ENCODE measurements at places on chromosomes 4 and X.
A peak's percentile ranks its signal among the peaks of the same experiment; 100 is the strongest.

DNA sequence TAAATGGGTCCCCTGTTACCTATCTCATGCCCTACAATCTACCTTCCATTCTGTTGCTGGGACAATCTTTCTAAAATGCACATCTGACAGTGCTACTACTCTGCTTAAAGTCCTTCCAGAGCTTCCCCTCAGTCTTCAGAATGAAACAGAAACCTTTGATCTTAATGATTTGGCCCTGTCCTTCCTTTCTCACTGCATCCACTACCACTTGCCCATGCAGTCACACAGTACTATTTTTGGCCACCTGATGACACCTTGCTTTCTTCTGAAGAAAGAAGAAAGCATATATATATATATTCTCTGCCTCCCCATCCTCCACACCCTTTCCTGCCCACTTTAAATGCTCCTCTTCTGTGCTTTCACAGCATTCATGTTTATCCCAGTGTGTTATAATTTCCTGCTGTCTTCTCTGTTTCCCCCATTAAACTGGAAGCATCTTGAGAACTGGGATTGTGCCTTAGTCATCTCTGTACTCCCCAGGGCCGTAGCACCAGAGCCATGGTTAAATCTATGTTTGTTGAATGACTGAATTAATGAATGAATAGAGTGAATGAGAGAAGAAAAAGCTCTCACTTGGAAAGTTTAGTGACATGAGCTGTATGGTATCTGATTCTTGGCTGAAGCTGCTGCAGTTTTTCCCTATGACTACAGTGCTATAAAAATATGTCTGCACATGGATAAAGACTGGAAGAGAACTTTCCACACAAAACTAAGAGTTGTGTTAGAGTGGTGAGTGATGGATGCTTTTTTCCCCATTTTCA is 56.2 kb downstream of the RTL9 start:
- DNase-seq: peak; percentile 80

DNA sequence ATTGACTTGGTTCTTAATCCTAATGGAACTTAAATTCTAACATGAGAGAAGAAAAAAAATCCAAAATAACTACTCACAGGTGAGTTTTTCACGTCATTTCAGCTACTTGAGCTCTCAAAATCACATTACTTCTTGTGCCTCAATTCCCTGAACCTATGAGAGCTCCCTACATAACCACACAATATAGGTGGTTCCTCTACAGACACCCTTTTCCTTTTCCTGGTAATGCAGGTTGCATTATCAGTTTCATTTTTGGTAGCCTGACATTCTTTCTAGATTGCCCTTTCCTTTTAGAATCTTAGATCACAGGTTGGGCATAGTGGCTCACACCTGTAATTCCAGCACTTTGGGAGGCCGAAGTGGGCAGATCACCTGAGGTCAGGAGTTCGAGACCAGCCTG is 4.3 kb downstream of the GPR34 start:
- no peak for DNase-seq

- DNase-seq: no peak
Measured at GRCh38 chr4:89296399-89296798, 11.2 kb downstream of the GPRIN3 start.

GRCh38 chrX:94435799-94436198 is 761.8 kb downstream of the FAM133A start:
- no peak for DNase-seq

DNA sequence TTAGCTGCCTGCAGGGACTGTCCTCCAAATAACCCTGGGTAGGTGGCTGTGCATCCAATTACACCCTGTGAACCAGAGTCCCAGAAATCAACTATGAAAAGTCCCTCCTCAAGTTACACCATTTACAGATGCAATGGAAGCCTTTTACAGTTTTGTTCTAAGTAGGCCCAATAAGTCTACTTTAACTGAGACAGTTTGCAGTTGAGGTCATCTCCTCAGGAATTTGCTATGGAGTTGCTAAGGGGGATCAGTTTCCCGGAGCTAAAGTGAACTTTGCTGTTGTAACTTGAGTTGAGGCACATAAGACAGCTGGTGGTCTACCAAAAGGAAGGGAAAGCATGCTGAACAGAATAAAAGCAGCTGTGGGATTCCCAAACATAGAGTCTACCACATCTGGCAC is 121.6 kb upstream of the STK26 start:
- DNase-seq: no peak

DNA sequence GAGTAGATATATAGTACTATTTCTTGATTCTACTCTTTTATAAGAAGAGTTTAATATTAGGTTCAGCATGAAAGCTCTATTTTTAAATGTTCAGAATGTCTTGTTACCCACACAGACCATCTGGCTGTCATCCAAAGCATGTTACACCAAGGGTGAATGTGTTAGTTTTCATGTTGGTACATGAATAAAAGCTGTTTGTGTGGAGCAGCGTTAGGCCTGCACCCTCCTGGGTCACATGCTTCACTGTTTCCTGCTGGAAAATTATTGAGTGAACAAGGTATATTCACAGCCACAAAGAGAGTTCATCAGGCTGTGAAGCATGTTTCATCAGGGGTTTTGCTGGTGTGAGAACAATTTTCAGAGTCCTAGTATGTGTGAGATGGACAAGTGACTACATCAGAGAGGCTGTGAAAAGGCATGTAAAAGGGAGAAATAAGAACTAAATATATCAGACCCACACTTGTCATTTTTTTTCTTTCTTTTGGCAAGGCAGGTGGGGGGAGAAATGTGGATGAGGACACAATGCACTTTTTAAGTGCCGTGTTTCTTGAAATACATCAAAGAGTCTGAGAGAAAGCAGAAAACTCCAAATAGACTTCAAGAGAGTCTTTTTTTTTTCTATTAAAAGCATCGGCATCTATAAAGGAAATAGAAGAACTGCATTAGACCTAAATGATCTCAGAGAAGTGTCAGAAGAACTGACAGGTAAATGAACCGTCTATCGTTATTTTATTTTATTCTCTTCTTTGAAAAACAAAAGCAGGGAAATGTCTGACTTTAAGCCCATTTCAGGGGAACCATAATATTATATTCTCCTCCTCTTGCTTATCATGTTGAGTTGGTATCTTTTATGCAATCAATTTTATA is 2429.7 kb downstream of the PCDH7 start:
- DNase-seq: no peak

DNA sequence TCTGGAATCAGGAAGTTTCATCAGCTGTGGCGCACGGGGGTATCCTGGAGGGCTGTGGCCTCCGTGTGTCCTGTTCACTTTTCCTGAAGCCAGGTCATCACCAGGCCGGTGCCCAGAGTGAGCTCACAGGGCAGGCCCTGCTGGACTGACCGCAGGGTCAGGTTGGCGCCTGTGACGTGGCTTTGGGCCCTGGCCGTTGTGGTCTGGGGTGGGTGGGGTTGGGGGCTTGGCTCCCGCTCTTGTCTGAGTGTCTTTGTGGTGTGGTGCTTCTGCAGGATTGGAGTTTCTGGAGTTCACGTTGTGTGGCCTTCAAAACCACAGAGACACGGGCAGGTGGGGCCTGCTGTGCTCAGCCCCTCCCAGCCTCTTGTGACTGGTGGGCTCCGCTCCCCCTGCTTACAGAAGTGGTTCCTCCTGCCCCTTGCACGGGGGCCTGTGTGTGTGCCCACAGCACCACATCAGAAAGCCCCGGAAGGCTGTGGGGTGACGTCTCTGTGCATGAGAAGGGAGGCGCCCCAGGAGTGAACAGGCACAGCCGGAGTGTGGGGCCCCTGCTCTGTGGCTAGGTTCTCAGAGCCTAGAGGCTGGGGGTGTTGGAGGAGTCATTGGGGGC is 9.5 kb downstream of the RGS12 start:
- no peak for DNase-seq

Measured in fibroblast of upper back skin (primary cell).